ENCODE measurements at places on chromosomes 5 and 9.

DNA sequence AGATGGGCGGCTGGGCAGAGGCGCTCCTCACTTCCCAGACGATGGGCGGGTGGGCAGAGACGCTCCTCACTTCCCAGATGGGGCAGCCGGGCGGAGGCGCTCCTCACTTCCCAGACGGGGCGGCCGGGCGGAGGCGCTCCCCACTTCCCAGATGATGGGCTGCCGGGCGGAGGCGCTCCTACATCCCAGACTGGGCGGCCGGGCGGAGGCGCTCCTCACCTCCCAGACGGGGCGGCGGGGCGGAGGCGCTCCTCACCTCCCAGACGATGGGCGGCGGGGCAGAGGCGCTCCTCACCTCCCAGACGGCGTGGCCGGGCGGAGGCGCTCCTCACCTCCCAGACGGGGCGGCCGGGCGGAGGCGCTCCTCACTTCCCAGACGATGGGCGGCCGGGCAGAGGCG is 140.2 kb downstream of the WDR70 start:
- DNase-seq, result no peak

DNA sequence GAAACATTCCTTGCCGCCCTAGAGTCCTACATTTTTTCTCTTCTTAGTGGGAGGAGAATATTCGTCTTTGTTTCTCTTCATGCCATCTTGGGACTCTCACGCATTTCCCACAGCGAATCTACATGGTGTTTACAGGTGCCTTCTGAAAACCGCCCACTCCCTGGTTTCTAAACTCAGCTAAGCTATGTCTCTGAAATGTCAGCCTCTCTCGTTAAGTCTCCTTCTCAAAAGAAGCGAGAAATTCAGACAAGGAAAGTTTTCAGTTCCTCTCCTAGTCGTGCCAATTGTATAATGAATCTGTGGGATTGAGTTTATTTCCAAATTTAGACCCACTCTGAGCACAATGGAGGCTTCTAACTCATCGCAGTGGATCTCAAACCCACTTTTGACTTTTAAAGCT is 186.8 kb upstream of the NFIB start:
- DNase-seq, result no peak

GRCh38 chr5:98102936-98103335 is 670.5 kb upstream of the RGMB start:
- DNase-seq, result no peak

- no peak for DNase-seq
These were observed 128.6 kb downstream of the PDZD2 start for GRCh38 chr5:31767335-31768031.

DNA sequence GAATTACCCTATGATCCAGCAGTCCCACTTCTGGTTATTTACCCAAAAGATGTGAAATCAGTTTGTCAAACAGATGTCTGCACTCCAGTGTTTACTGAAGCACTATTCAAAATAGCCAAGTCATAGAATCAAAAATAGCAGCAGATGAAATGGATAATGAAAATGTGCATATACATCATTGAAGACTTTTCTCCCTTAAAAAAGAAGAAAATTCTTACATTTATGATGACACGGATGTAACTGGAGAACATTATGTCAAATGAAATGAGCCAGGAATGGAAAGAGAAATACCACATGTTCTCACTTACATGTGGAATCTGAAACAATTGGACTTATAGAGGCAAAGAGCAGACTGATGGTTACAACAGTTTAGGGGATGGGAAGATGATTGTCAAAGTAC is 21.5 kb upstream of the PLEKHG4B start:
- no peak for DNase-seq

GRCh38 chr9:114958021-114958843 is 27.8 kb upstream of the TNFSF8 start:
- no peak for DNase-seq

- DNase-seq, result no peak
These were observed 61.2 kb upstream of the JAK2 start for GRCh38 chr9:4923580-4924544.

DNA sequence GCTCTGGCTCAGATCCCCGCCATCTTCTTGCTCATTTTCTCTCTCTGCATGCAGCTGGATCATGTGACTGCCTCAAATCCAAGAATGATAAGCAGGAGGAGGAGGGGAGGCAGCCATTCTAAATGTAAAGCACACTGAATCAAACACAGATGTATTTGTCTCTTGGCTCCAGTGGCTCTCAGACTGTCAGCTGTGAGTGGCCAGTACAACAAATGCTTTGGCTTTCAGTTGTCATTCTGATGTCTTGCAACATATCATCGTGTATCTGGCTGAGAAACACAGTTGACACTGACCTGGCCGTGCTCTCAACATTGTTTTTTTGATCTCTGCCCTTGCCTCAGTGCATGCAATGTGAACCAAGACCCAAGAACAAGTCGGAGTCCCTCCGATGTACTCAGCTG is 233.1 kb downstream of the ADAMTSL1 start:
- no peak for DNase-seq

- DNase-seq, result no peak
These were observed 86.3 kb upstream of the IRX1 start for GRCh38 chr5:3509290-3509689.

DNA sequence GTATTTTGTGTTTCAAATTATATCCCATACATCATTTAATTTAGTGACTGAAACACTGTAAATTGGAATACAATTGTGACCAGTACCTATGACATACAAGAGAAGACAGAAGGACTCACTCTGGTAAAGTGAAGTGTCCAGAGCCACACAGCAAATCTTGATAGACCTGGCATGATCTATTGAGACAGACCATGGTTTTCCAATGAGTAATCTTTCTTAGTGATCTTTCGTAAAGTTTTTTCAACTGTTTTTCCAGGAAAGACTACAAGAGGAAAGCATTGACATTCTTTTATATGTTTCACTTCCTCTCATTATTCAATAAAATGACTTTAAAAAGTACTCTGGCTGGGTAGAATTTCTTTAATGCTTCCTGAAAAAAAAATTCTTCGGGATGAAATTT is 43.3 kb upstream of the ALDH1A1 start:
- DNase-seq, result no peak

DNA sequence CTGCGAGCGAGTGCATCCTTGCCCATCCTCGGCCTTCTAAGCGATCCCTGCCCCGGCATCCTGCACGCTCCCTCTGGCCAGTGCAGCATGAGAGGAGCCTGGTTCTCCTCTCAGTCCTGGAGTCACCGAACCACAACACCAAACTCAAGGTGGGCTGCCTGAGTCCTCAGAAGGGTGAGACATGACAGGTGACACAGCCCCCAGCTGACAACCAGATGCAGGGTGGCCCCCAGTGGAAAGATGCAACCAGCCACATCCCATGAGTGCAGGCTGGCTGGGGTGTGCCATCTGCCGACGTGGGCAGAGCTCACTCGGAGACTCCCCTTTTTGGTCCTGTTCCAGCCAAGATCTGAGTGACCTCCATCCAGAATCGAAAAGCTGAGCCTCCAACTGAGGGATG is 58.4 kb downstream of the COL23A1 start:
- no peak for DNase-seq

- no peak for DNase-seq
These were observed 6.7 kb downstream of the PRRC2B start for GRCh38 chr9:131400627-131401026.

GRCh38 chr9:113912816-113913215 is 36.7 kb downstream of the ZNF618 start:
- DNase-seq, result no peak

DNA sequence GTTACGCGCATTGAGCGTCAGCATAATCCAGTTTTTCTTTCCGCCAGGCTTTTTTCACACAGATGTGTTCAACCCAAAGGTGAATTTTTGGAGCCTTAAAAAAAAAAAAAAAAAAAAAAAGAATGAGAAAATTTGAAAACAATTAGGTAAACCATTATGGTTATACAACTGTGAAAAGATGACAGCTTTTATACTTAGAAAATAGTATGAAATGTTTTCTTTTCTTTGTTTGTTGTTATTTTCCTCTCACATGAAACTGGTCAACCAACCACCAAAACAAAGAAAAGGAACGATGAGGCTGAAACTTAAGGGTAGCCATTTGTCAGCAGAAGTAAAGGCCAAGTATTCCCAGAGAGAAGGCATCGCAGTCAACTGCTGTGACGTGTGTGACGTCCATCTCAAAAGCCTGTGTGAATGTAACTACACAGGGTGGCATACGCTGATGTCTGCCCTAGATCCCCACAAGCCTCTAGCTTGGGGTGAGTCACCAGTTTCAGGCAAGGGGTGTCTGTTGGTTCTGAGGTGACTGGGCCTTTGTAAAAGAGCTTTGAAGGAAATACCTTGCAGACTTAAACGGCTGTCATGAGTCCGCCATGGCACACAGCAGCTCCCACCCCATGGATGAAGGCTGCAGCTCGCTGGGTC is 182.9 kb downstream of the AOPEP start:
- DNase-seq, result no peak

GRCh38 chr5:33639474-33639873 is 198.7 kb downstream of the TARS1 start:
- no peak for DNase-seq

DNA sequence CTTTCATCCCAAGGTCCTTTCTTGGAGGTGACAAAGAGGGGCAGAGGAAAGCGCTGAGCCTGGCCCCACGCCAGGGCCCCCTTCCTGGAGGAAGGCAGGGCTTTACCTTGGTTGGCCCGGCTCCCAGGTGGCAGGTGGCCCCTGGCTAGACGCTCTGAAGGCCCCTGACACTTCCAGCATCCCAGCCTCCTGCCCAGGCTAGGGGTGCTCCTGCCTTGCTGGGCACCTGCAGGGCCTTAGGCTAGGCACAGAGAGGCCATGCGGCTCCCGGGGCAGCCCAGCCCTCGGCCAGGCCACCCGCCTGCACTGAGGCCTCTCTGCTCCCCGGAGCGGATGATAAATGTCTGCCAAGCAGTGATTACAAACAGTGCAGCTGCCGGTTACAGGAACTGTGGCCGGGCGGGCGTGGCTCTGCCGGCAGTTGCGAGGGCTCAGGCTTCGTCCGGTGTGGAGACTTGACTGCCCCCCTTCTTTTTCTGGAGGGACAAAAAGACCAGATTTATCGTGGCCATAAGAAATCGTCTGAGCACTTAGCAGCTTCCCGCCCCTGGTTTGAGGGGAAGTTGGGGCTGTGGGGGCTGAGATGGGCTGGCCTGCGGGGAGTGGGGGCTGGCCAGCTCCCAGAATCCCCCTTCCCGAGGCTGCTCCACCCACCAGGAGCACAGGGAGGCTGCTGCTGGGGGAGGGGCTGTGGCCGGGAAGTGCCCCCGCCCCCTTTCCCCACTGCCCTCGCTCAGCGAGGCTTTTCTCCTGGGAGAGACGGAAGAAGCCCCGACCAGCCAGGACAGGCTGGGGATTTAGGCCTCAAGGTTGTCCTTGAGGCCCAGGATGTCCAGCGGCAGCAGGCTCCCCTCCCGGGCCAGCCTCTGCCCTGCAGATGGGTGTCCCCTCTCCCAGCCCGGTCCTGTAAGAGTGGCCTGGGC is 31.6 kb upstream of the UBAC1 start:
- DNase-seq, result peak; percentile 89

DNA sequence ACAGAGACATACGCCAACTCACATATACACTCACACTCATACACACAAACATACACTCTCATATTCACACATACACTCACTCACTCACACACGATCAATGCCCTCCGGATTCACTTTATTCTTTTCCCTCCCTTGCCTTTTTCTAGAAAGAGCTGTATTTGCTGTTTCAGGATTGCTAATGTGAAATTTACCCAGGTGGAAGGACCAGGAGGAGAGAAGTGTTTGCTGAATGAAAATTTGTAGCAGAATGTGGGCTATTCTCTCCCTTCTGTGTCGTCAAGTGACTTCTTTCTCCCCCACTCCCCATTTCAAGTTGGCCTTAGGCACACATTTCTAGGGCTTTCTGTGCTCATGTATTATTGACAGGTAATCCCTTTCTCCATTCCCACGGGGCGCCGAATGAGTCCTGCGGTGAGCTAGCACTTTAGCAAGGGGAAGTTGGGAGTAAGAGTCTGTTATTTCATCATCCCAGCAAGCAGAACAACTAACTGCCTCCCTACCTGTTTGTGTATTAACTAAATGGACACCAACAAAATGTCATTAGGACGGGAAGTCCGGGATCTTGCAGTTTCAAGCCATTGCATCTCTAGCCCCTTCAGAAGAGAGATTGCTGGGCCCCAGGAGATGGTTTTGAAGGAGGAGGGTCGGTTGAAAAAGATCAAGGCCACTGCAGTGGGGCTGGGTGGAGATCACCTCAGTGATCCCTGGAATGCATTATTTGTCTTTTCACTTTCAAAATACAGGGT is 97.1 kb upstream of the TAF11L2 start:
- DNase-seq, result no peak

DNA sequence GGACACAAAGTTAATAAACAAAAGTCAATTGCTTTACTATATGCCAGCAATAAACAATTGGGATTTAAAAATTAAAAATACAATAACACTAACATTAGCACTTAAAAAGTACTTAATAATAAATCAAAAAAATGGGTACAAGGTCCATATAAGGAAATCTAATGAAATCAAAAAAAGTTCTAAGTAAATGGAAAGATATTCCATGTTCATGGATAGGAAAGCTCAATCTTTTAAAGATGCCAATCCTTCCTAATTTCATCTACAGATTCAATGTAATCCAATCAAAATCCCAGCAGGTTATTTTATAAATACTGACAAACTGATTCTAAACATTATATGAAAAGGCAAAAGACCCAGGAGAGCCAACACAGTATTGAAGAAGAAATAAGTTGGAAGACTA is 41.9 kb downstream of the BTNL9 start:
- DNase-seq, result no peak

DNA sequence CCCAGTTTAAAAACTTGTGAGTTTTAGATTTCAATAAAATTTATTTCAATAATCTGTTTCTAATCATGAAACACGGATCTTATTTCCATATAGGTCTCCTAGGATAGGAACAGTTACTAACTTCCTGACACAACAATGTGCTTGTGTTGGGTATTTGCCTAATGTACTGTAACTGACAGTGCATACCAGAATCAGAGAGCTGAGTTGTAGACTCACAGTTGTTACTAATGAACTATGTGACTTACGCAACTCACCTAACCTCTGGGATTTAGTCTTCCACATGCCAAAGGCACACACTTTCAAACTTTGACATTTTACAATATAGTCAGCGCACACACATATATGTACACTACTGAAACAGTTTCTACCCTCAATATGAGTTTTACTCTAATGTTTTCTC is 77.7 kb downstream of the HOMER1 start:
- peak; percentile 49 for DNase-seq

- no peak for DNase-seq
These were observed 10.6 kb downstream of the ERP44 start for GRCh38 chr9:100088202-100088601.

DNA sequence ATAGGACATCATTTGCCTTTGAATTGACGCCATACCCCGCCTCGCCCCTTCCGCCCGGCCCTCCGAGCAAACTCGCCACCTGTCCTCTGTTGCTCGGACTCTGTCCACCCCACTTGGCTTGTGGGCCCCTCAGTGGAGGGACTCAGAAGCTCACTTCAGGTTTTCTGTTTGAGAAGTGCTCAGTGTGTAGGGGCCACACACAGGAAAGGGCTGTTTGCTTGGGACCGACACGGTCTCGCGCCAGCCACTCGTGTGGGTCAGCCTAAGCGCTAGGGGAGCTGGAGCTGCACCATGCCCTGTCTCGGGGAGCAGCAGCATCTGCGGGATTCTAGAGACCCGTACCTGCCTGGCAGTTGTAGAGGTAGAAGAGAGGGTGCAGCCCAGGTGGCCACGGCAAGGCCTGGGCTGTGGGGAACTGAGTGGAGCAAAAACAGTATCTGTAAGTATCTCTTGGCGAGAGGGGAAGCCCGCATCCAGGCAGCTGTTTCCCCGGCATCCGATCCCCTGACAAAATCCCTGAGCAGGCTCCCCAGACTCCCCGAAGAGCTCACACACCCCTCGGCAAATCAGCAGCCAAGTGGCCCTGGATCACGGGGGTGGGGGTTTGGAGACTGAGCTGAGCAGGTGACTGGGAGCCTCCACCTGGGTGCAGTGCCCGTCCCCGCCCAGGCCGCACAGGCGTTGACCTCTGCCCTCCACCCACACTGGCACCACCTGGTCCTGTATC is 52.2 kb downstream of the COL5A1 start:
- no peak for DNase-seq
